ENCODE measurements at places on chromosomes 3 and 15.

- H3K4me3 ChIP-seq, result no peak overlapping the region
- H3K27me3 ChIP-seq, result peaks cover 2% of the 10 kb centered on the region
- no peak for DNase-seq
- H3K36me3 ChIP-seq, result no peaks in the 10 kb centered on the region
- H3K4me1 ChIP-seq, result no peaks in the 10 kb centered on the region
- H3K27ac ChIP-seq, result no peak overlapping the region
Observed at GRCh38 chr15:79025201-79025600, 65.4 kb downstream of the RASGRF1 start.

GRCh38 chr3:64321747-64322146 lies 96.5 kb upstream of the PRICKLE2 start:
- no peak overlapping the region for H3K4me3 ChIP-seq
- no peak for DNase-seq
- H3K27ac ChIP-seq, result no peak overlapping the region
- H3K36me3 ChIP-seq, result no peaks in the 10 kb centered on the region

GRCh38 chr3:11136830-11137626 lies 17.3 kb upstream of the HRH1 start:
- H3K4me1 ChIP-seq, result no peaks in the 10 kb centered on the region
- no peaks in the 10 kb centered on the region for H3K27me3 ChIP-seq
- DNase-seq, result no peak
- no peak overlapping the region for H3K27ac ChIP-seq

- H3K4me3 ChIP-seq, result no peak overlapping the region
- H3K27me3 ChIP-seq, result no peaks in the 10 kb centered on the region
- no peak for DNase-seq
- H3K4me1 ChIP-seq, result no peaks in the 10 kb centered on the region
- no peak overlapping the region for H3K27ac ChIP-seq
- H3K36me3 ChIP-seq, result no peaks in the 10 kb centered on the region
Observed at GRCh38 chr3:189673535-189673934, 42.3 kb downstream of the TP63 start.

- H3K4me1 ChIP-seq, result no peaks in the 10 kb centered on the region
- no peak overlapping the region for H3K4me3 ChIP-seq
- no peaks in the 10 kb centered on the region for H3K27me3 ChIP-seq
- no peak for DNase-seq
- no peak overlapping the region for H3K27ac ChIP-seq
Observed at GRCh38 chr3:55327131-55327920, 159.8 kb downstream of the WNT5A start.

DNA sequence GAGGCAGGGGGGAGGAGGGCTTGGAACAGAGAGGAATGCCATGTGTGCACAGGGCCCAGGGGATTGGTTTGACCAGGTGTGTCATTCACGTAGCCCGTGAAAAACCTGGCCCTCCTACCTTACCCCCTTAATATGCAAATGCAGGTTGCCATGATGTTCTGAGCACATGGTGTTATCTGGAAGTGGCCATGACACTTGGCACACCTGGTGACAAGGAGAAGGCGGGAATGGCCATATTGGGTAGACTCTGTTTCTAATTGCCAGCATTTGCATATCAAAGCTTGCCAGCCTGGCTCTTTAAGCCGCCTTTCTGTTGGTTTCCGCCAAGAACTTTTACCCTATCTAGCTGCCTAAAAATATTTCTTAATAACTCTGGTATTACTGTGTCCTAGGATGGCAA lies 202.1 kb upstream of the DPH6 start:
- H3K27ac ChIP-seq, result no peak overlapping the region
- H3K36me3 ChIP-seq, result no peaks in the 10 kb centered on the region
- no peaks in the 10 kb centered on the region for H3K27me3 ChIP-seq
- no peak overlapping the region for H3K4me3 ChIP-seq
- no peaks in the 10 kb centered on the region for H3K4me1 ChIP-seq

DNA sequence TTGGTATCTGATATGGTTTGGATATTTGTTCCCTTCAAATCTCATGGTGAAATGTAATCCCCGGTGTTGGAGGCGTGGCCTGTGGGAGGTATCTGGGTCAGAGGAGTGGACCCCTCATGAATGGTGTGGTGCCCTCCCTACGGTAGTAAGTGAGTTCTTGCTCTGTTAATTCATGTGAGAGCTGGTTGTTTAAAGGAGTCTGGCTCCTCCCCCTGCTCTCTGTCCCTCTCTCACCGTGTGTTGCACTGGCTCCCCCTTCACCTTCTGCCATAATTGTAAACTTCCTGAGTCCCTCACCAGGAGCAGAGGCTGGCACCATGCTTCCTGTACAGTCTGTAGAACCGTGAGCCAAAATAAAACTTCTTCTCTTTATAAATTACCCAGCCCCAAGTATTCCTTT lies 246.9 kb upstream of the AGTR1 start:
- peaks cover 4% of the 10 kb centered on the region for H3K4me1 ChIP-seq
- no peaks in the 10 kb centered on the region for H3K27me3 ChIP-seq
- H3K36me3 ChIP-seq, result no peaks in the 10 kb centered on the region
- H3K27ac ChIP-seq, result no peak overlapping the region

DNA sequence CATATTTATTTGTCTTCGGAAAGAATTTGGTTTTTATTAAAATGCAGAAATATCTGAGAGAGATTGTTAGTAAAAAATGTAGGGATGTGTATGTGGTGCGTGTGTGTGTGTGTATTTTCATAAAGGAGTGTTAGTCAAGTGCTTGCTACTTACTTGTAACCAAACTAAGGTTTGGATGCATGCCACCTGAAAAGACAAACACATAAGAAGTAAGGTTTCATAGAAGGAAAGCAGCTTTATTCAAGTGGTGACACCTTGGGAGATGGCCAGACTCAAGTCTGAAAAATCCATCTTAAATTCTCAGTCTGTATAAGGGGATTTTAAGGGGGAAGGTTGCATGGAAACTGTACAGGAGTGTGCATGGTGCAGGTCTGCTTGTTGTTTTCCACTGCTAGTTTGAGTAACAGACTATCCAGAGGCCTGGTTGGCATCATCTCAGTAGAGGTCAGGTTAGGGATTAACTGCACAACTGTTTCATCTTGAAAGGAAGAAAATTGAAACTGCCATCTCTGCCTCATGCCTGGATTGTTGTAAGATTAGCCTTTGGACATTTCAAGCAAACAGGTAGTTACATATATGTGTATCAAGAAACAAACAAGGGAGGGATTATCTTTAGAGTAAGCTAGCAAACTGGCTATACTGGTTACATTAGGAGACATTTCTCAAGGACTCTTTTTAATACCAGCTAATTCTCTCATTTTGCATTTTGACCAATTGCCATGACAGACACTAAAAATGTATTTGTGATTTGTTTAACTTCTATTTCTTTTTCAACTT lies 196.7 kb downstream of the EPHA6 start:
- H3K27me3 ChIP-seq, result no peaks in the 10 kb centered on the region
- DNase-seq, result no peak
- H3K36me3 ChIP-seq, result no peaks in the 10 kb centered on the region
- H3K4me3 ChIP-seq, result no peak overlapping the region
- peaks cover 7% of the 10 kb centered on the region for H3K4me1 ChIP-seq

GRCh38 chr3:59810606-59811005 lies 760.8 kb upstream of the CFAP20DC start:
- peaks cover 5% of the 10 kb centered on the region for H3K4me1 ChIP-seq
- no peaks in the 10 kb centered on the region for H3K36me3 ChIP-seq
- no peak overlapping the region for H3K4me3 ChIP-seq
- no peak overlapping the region for H3K27ac ChIP-seq

DNA sequence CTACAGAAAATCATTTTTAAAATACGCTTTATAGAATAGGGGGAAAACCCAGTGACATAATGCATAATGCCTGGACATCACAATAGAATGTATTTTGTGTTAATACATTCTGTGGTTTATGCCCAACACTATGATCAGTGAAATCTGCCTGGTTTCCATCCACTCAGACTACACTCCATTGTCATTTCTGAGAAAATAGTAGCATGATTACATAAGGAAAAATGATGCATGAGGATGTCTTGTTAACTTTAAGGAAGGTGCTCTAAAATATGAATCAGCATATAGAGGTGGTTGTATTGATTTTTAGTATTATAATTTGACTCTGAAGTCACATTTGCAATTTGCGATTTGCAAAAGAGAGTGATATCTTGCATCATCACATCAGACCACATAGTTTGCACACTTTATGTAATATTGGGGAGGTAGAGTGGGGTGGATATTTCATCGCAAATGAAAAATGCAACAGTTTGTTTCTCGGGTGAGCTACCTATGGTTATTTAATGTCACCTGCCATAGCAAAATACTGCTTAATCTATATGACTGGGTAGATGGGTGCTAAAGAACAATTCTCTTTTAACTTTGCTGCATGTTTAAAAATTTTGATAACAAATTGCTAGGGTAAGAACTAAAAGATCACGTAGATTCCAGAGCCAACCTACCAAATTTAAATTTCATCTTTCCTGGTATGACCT lies 403.9 kb downstream of the IL5RA start:
- no peak for DNase-seq
- H3K27ac ChIP-seq, result no peak overlapping the region
- no peaks in the 10 kb centered on the region for H3K27me3 ChIP-seq
- H3K4me3 ChIP-seq, result no peak overlapping the region
- no peaks in the 10 kb centered on the region for H3K36me3 ChIP-seq
